Activated T-helper 1 cell treated with anti-CD3 and anti-CD28 coated beads, Interleukin-2, amount 50 U/mL, for 16 hours (primary cell): ENCODE measurements at places on chromosomes 2 and 18.

DNA sequence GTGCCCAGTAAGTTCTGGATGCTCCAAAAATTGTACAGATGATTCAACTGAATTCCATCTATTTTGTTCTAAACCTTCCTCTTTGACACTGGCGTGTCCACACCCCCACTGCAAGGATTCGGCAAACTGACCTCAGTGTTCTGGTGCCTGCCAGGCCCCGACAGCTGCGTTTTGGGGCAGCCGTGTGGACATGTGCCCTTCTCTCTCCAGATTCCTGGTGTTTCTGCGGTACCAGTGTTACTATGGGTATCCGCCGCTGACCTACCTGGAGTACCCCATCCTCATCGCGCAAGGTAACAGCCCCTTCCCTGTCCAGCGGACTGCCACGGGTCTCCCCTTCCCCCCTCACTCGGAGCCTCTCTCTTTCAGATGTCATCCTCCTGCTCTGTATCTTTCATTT is 5.0 kb downstream of the SLC66A3 start:
- DNase-seq, result no peak

- DNase-seq, result no peak
These were observed 39.6 kb downstream of the PSMG2 start for GRCh38 chr18:12742453-12742852.

DNA sequence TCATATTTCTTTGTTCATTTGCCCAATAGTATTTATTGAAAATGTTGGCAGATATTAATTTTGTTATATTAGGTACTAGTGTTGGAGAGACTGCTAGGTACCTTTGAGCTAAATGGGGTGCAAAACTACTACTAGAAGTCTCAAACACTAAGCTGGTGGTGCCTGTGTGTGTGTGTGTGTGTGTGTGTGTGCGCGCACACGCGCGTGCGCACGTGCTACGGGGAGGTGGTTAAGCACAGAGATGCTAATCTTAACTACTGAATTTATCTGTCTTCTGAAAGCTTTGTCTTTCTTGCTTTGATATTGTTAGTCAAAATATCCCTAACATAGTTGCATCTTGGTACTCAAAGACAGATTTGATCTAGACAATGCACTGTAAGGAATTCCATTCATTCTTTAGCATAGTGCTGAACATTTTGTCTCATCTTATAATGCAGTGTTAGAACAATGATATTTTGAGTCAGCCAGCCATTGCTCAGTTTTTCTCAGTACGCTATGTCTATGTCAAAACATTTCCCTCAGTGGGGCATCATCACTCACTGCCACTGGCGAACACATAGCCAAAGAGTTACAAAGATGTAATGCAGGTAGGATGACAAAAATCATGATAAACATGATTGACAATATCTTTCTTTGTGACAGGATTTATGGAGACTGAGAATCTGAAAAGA is 396.0 kb upstream of the RGPD4 start:
- no peak for DNase-seq

GRCh38 chr2:63589148-63589958 is 590 bp downstream of the MDH1 start:
- DNase-seq, result no peak

GRCh38 chr2:133691336-133691735 is 123.1 kb upstream of the NCKAP5 start:
- DNase-seq, result no peak

GRCh38 chr2:112938904-112939303 is 27.9 kb downstream of the IL37 start:
- no peak for DNase-seq

GRCh38 chr2:63544017-63544627 is 44.2 kb downstream of the WDPCP start:
- no peak for DNase-seq

- DNase-seq, result no peak
These were observed 42.8 kb downstream of the ITSN2 start for GRCh38 chr2:24317491-24317920.

DNA sequence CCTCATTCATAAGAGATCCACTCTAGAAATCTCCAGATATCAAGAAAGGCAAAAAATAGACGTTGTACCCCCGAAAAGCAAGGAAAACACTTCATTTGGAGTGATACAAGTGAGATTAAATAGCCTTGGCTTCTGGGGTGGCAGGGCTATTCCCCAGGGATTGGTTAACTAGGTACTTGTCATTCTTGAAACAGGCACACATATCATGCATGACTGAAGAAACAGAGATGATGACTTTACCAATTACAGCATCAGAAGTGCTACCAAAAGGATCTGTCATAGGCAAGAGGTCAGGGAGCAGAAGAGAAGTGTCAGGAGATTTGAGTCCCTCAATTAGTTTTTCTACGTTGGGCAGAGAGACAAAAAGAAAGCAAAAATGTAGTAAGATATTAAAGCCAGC is 45.2 kb upstream of the NFU1 start:
- no peak for DNase-seq

GRCh38 chr2:17918789-17919188 is 40.3 kb downstream of the KCNS3 start:
- no peak for DNase-seq

DNA sequence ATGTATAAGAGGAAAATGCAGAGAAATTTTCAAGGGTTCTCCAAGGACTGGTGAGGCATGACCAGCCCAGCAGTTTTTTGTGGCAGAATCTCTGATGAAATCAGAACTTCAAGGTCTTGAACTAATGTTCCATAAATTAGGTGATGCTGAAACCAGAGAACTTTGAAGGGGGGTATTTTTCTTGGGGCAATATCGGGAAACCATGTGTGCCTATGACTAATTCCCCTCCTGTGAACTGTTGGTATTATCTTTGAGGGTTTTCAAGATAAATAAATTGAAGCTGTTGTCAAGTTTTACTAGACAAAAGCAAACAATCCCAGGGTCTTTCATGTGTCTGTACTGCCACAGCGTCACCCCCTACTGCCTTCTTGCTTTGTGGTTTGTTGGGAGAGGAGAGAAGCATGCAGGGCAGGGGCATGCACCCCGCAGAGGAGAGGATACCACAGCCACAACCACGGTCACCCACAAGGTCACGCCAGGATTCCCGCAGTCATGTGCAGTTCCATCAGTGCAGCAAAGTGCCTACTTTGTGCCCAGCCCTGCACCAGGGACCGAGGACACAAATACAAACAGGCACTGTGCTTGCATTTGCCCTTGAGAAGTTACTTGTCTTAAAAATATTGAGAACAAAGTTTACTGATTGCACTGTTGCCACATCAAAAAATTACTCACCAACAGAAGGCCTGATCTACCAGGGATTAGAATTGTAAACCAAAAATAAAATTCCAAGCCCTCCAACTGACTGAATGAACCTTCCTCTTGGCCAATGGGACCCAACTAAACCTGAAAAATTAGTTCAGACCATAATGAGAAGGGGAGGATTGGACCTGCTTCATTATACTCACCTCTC is 413.3 kb upstream of the TRIB2 start:
- no peak for DNase-seq

- DNase-seq, result no peak
These were observed 71.7 kb downstream of the HS1BP3 start for GRCh38 chr2:20578895-20579825.

- no peak for DNase-seq
These were observed 402.5 kb upstream of the DDX18 start for GRCh38 chr2:117411983-117412382.

DNA sequence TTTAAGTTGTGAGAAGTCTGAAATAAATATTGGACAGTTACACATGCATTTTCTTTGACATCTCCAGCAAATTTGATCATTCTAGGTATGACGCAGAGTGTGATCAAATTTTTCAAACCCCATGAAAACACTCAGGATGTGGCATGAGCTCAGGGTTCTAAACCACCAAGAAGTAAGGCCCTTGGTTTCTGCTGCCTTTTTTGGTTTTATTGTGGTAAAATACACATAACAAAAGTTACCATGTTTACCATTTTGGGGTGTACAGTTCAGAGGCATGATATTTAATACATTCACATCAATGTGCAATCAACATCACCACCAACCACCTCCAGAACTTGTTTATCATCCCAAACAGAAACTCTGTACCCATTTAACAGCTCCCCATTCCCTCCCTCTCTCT is 64.3 kb upstream of the TTN start:
- DNase-seq, result no peak

DNA sequence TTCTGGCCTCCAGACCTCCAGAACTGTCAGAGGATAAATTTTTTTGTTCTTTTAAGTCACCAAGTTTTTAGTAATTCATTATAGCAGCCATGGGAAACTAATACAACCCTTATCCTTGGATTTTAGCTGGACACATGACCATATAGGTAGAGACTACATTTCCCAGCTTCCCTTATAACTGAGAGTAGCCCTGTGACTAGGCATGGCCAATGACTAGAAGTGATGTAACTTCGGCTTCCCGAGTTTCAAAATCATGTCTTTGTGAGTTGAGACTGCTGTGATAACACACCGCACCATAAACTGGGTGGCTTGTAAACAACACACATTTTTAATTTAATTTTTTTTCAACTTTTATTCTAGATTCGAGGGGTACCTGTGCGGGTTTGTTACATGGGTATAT is 134.0 kb upstream of the SERTAD2 start:
- DNase-seq, result no peak

GRCh38 chr2:2324565-2325101 is 6.4 kb downstream of the MYT1L start:
- no peak for DNase-seq

DNA sequence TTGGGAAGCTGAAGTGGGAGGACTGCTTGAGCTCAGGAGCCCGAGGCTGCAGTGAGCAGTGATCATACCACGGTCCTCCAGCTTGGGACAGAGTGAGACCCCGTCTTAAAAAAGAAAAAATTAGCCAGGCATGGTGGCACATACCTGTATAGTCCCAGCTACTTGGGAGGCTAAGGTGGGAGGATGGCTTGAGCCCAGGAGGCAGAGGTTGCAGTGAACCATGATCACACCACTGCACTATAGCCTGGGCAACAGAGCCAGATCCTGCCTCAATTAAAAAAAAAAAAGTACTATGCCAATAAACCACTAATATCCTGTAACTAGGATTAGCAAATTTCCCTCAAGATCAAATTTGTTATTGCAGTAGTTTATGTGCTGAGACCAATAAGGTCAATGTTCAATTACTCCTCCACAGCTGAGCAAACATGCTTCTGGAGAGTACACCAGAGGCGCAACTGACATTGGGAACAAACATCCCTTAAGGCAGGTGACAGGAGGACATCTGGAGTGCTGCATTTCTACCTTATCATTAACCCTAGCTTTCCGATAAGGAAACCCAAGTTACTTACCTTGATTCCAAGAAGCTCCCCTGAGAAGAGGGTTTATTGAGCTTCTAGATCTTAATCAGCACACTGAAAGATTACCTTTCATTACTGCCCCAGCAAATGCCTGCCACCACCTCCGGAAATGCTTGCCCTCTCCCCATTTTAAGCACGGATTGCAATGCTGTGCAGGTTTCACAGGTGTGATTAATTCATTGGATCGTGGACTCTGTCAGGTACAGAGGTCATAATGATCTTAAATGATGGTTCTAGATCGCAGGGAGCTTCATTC is 26.2 kb downstream of the MGAT4A start:
- no peak for DNase-seq

DNA sequence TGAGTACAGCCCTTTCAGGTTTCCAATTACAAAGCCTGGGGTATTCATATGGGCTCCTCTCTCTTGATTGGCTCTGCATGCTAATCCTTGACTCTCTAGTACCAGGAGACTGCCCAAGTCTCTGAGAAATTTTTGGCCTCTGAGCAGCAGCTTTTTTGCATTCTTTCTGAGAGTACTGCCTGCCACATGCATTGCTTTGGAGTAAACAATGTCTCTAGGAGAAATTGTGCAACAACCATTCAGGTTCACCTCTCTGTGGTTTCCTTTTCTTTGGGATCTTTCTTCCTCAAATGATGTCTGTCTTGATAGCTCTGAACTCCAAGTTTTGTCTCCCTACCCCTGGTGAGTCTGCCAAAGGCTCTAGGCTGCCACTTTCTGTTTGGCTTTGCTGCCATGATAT is 115.8 kb upstream of the SETBP1 start:
- DNase-seq, result no peak

DNA sequence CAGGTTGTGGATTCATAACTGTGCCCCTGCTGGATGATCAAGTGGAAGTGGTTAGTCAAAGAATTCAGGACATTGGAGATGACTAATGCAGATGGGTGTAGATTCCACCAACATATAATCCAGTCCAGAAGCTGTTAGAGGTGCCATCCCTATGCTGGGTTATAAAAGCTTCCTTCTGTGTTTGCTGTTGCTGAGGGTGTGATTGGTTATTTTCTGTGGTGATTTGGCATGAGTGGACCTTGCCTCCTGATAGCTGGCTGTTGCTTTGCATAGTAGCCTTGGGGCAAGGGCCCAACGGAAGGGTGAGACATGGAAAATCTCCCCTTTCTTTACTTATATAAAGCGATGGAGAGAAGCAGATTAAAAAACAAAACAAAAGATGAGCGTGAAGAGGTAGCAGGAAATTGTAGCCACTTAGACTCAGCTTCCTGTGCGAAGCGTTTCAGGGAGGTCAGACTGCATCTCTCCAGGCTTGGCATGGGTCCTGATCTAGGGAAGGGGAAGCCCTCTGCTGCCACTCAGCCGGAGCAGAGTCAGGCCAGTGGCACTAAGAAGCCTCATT is 190.4 kb downstream of the FMNL2 start:
- DNase-seq, result no peak

DNA sequence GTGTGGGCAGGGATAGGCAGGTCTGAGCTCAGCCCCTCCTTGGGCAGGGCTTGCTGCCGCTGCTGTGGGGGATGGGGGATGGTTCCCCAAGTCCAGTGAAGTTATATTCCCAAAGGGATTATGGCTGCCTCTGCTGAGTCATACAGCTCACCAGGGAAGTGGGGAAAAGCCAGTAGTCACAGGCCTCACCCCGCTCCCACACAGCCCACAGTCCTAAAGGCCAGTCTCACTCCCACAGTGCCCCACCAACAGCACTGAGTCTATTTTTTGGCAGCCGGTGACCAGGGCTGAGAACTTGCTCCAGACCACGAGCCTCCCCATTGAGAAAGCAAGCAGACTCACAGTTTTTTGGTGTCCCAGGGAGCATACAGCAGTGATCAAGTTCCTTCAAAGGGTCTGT is 173.3 kb downstream of the OSR1 start:
- DNase-seq, result no peak

DNA sequence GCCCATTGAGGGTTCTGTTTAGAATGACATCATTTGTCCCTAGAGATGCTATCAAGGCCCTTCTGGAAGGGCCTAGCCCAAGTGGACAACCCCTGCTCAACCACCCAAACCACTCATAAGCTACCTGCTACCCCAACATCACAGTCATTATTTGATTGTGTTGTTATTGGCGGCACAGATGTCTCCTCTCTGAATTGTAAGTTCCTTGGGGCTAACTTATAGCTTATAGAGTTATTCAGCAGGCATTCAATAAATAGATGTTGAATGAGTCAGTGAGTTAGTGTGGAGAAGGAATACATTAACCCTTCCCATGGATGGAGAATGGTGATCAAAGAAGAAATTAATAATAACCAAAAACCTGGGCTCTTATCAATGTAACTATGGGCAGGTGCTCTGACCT is 80.0 kb downstream of the ACAA2 start:
- DNase-seq, result no peak

GRCh38 chr2:205540036-205540435 is 142.3 kb upstream of the NRP2 start:
- DNase-seq, result no peak

- DNase-seq, result no peak
These were observed 26.3 kb downstream of the ATP8B1 start for GRCh38 chr18:57776767-57777166.
